Activated CD8-positive, alpha-beta T cell treated with anti-CD3 and anti-CD28 coated beads for 36 hours (primary cell): ENCODE measurements at places on chromosomes 12 and 14.
A peak's percentile ranks its signal among the peaks of the same experiment; 100 is the strongest.

DNA sequence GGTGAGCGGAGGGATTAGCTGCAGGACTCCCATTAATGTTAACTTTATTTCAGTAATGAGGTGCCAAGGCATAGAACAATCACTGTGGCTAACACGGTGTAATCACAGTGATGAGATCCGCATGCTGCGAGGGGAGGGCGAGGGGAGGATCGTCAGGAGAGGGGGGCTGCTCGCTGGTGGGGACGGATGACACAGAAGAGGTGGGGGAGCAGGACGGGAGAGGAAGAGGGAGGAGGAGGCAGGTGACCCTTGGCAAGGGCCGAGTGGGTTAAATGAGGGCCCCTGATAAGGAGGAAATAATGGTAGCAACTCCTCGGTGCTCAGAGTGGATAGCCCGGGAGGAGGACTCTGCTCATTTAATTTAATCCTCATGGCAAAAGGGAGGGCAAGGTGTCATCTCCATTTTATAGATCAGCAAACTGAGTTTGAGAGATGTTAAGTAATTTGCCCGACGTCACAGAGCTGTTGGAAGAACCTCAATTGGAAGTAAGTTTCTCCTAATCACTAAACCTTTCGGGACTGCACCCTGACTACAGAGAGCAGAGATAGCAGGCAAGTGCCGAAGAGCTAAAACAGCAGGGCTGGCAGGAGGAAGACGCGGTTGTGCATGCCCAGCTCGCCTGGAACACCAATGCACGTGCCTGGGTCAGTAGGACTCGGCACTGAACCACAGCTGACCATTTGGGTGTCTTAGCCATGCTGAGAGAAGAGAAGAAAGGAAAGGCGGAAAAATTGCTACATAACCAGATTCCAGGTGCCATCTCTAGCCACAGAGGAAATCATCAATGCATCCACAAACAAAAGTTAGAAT lies 43.0 kb downstream of the SPRING1 start:
- DNase-seq, result no peak

DNA sequence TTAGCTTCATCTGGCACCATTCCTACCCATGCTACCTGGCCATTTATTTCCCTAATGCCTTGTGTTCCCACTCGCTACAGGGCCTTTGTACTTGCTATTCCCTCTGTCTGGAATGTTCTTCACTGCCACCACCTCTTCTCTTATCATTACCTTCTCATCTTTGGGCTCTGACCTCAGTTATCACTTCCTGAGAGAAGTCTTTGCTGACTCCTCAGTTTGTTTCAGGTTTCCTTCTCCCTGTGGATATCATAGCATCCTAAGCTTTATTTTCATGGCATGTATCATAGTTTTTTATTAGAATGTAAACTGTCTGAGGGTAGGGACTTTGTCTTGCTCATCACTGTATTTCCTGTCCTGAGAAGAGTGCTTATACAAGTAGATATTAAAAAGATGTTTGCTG lies 29.7 kb downstream of the SPATS2 start:
- DNase-seq, result no peak

DNA sequence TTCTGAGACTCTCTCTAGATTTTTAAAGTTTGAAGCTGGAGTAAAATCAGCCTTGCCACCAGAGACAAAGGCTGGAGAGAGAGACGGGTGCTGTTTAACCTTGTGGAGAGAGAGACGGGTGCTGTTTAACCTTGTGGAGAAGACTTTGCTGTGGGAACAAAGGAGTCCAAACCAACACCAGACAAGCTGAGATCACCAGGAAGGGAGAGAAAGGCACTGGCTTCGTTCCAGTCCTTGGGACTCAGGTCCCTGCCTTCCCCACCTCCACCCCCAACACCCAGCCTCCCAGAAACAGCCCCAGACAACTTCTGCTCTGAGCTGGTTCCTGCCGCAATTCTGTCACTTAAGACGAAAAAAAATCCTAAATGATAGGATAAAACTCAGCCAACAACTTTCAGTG lies 1389.3 kb downstream of the AACS start:
- no peak for DNase-seq

- DNase-seq, result peak; percentile 47
These were observed 14.2 kb downstream of the BCL11B start for GRCh38 chr14:99257673-99258221.

DNA sequence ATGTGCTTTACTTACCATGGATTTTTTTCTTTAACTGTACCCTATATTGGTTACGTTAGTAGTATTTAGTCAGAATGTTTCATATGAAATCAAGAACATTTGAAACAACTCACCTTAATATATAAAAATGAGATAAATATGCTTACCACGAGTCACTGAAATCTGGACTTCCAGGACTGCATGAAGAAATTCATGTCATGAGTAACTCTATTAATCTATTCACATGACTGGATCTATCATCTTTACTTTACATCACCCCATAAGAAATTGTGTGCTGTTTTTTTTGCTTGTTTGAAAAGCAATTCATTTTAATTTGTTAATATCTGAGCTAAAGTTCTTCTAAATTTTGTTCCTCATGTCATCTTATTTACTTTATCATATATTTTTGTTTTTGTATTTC lies 5.2 kb downstream of the EPYC start:
- DNase-seq, result no peak

- no peak for DNase-seq
These were observed 41.0 kb downstream of the RPGRIP1 start for GRCh38 chr14:21320913-21321312.

DNA sequence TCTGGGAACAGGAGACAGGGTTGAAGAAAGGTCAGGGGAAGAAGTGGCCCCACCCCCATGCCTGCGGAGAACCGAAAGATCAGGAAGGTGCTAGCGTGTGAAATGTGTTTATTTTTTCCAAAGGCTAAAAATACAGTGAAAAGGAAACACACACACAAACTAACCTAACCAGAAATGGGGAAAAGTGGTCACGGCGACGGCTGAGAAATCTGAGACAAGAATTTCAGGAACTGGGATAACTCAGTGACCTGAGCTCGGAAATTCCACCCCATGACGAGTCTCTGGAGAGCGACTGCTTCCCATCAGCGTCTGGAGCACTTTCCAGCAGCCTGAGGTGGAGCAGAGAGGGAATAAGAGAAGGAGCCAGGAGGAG lies 16.6 kb upstream of the RND1 start:
- no peak for DNase-seq

DNA sequence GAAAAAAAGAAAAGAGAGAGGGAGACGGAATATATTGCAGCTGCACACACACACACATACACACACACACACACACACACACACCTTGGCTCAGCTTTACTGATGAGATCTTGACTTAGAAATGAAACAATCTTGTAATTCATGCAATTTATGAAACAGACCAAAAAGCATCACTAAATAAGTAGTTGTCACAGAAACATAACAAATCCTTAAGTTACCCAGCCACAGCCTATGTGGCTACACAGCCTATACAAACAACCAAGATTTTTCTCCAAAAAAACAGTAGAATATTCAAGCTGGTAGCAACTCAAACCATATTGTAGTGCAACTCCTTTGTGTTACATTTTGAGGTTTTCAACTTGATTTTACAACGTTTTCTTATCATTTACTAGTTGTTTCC lies 37.9 kb upstream of the GNG2 start:
- no peak for DNase-seq

DNA sequence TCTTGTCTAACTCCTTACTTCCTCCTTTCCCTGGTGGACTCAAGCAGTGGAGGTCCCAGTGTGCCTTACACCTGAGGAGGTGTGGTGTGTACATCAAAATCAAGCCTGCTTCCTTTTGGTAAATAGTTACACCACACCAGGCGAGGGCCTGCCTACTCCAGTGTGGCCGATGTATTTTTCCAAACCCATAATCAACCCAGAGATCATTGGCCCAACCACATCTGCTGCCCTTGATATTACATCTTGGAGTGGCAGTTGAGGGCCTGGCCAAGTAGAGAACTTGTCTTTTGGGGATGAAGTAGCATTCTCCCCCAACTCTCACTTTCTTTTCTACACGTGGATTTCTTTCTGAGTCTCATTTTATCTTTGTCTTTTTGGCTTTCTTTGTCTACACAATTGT lies 187.4 kb downstream of the EFCAB11 start:
- DNase-seq, result no peak

GRCh38 chr14:28759653-28760313 lies 6.8 kb upstream of the FOXG1 start:
- no peak for DNase-seq

DNA sequence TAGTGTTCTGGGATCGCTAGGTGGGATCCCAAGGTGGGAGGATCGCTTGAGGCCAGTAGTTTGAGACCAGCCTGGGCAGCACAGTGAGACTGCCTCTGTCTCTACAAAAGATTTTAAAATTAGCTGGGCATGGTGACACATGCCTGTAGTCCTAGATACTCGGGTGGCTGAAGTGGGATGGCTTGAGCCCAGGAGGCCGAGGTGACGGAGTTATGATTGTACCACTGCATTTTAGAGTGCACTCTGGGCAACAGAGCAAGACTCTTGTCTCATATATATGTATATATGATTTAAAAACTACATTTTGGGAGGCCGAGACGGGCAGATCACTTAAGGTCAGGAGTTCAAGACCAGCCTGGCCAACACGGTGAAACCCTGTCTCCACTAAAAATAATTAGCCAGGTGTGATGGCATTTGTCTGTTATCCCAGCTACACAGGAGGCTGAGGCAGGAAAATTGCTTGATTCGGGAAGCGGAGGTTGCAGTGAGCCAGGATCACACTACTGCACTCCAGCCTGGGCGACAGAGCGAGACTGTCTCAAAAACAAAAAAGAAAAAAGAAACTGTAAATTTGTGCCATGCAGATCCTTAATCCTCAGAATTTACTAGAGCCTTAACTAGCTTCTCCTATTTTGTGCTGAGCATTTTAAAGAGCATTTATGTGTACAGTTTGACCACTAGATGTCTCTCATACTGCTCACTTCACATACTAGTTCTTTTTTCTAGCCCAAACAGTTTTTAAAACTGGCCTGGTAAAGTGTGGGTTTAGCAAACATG lies 114.8 kb downstream of the MON2 start:
- no peak for DNase-seq

GRCh38 chr14:96203116-96203515 lies 1.5 kb upstream of the BDKRB2 start:
- no peak for DNase-seq

DNA sequence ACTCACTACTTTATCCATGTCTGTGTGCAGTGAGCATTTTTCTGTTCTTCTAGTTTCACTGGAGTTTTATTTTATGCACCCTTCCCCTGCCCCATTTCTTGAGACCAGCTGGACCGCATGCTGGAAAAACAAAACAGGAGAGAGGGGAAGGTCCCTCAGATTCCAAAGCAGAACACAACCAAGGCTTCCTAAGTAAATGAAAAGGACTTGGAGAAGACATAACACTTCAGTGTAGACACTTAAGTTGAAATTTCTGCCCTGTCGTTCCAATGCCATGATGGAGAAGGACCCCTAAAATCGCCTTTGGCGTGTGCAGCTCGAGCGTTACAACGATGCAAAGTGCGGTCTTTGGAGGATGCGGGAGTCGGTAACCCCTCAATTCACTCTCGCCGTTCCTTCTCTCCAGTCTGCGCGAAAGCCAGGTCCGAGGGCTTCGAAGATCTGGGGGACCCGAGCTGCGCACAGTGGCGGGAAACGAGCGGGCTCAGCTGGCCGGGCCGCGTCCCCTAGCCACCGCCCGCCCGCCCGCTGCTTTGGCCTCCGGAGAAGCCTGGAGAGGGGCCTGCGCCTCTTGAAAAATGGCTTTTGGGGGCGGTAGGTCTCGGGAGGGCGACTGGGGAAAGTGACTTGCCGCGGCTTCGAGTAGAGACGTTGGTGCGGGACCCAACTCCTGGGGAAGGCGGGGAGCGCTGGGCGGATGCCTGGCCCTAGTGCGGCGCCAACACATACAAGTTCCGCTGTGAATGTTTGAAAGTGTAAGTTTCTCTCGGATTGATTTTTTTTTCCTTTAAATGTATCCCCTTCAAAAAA lies 11.2 kb upstream of the HOXC13 start:
- no peak for DNase-seq

DNA sequence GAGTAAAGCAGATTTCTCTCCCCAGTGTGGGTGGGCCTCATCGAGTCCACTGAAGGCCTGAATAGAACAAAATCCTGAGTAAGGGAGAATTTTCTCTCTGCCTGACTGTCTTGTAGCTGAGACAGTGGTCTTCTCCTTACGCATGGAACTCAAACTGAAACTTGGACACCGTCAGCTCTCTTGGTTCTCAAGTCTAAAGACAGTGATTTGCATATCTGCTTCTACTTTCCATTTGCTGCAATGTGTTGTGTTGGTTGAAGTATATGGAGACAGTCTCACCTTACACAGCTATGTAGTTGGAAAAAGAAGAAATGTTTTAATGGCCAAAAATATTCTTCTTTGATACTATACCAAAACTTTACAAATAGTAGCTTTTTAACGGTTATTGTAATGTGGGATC lies 160.2 kb upstream of the LMNTD1 start:
- DNase-seq, result no peak

DNA sequence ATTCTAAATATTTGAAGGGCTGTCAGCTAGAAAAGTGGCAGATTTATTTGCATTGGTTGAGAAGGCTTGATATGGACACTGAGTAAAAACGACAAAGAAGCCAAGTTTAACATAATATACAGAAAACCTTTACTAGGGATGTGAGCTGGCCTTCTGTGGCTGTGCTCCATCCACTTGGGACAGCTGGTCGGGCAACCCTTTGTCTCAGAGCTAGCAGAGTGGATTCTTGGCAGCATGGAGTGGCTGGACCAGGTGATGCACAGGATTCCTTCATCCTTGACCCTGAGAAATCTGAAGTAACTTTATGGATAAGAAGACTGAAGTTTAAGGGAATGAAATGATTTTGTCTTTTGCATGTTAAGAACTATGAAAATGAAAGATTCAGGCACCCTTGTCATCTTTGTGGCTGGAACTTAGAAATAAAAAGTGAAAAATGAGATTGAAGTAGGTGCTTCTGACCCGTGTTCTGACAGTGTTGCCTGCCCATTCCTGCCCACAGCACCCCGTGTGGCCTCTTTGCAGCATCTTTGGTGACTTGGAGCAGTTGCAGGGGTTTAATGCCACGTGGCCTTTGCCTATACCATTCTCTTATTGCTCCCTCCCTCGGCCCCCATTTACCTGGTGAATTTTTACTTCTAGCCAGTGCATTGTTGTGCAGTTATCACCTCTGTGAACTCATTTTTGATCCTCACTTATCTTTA lies 32.6 kb downstream of the PELI2 start:
- peak; percentile 61 for DNase-seq

GRCh38 chr12:6852651-6853354 lies 853 bp downstream of the USP5 start:
- DNase-seq, result peak; percentile 86

DNA sequence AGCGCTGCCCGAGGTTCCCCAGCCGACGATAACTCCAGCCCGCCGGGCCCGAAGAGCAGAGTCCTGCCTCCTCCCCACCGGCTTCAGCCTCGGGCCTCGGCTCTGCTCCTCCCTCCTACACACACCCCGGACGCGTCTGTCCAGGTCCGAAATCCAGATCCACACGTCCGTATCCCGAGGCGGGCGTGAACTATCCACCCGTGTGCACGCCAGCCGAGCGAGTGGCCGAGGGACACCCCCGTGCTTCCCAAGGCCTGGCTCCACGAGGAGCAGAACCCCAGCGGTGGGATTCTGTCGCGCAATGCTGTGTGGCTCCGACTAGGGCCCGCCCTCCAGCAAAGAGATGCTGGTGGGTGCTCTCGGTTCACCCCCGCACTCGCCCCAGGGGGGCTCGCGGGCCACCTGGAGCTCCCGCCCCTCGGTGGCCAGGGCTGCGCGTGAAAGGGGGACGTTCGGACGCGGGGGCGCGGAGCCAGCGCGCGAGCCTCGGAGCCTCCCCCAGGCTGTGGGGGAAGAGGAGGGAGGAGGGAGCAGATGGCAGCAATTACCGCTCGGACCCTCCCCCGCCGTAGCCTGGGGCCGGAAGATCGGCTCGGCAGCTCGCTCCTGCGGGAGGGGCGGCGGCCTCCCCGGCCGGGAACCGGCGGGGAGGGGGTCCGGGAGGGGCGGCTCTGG lies 18.9 kb upstream of the ANKRD33 start:
- DNase-seq, result no peak
